ENCODE measurements at places on chromosomes 13 and 19.

- DNase-seq = no peak
These were observed 32.6 kb upstream of the RFC3 start for GRCh38 chr13:33785384-33785783.

- no peak for DNase-seq
These were observed 2299.5 kb downstream of the PCDH9 start for GRCh38 chr13:64930636-64931035.

- no peak for DNase-seq
These were observed 2.5 kb downstream of the TMEM190 start for GRCh38 chr19:55379174-55379573.

GRCh38 chr13:41660411-41660810 is 203.1 kb downstream of the RGCC start:
- no peak for DNase-seq

All from stimulated activated CD8-positive, alpha-beta memory T cell treated with anti-CD3 and anti-CD28 coated beads, Interleukin-12 subunit alpha, Interleukin-12 subunit beta, amount 100 ng/mL, for 1 hour (primary cell).